ENCODE measurements at places on chromosomes 16 and 17.

DNA sequence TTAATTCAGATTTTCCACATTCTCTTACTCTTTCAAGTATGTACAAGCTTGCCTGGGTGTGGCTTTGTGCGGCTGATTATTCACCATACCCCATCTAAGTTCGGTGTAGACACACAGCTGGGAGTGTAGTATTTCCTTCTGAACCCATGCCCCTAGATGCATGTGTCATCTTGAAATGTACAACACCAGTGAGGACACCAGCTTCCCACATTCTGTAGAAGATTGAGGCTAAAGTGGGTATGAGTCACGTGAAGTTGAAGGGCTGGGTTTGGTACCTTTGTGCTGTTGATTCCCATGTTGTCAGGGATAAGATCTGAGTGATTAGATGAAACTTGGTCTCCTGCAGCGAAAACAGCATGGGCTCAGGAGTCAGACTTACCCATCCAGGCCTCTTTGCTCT is 14.6 kb upstream of the DHX8 start:
- no peaks in the 10 kb centered on the region for H3K36me3 ChIP-seq
- no peak for DNase-seq
- no peaks in the 10 kb centered on the region for H3K27me3 ChIP-seq
- no peak overlapping the region for H3K27ac ChIP-seq

GRCh38 chr17:13558588-13558987 is 43.1 kb downstream of the HS3ST3A1 start:
- H3K4me3 ChIP-seq: no peak overlapping the region
- DNase-seq: no peak
- no peaks in the 10 kb centered on the region for H3K36me3 ChIP-seq
- no peaks in the 10 kb centered on the region for H3K4me1 ChIP-seq
- H3K27me3 ChIP-seq: no peaks in the 10 kb centered on the region

- H3K27ac ChIP-seq: no peak overlapping the region
- H3K4me3 ChIP-seq: no peak overlapping the region
- no peaks in the 10 kb centered on the region for H3K36me3 ChIP-seq
- no peaks in the 10 kb centered on the region for H3K27me3 ChIP-seq
- DNase-seq: no peak
These were observed 22.6 kb upstream of the COQ7 start for GRCh38 chr16:19044769-19045168.

GRCh38 chr17:81551458-81552243 is 502 bp downstream of the FAAP100 start:
- H3K4me1 ChIP-seq: no peaks in the 10 kb centered on the region
- peak overlapping the region; percentile 93 for H3K27ac ChIP-seq
- peak; percentile 30 for DNase-seq
- H3K36me3 ChIP-seq: peaks cover 40% of the 10 kb centered on the region
- peak overlapping the region; percentile 92 for H3K4me3 ChIP-seq

- DNase-seq: no peak
- H3K27me3 ChIP-seq: no peaks in the 10 kb centered on the region
- no peak overlapping the region for H3K27ac ChIP-seq
- peaks cover 48% of the 10 kb centered on the region for H3K36me3 ChIP-seq
These were observed 27.3 kb downstream of the SMYD4 start for GRCh38 chr17:1802429-1802828.

- H3K27ac ChIP-seq: no peak overlapping the region
- peak; percentile 6 for DNase-seq
- no peak overlapping the region for H3K4me3 ChIP-seq
- H3K27me3 ChIP-seq: no peaks in the 10 kb centered on the region
- H3K4me1 ChIP-seq: no peaks in the 10 kb centered on the region
These were observed 85.2 kb downstream of the C16orf78 start for GRCh38 chr16:49458656-49459445.

GRCh38 chr17:80260791-80261158 is at the start of gene RNF213:
Gene RNF213, plus strand, starts transcription at chr17:80260852. Its CDS starts 2,830 bp downstream, at chr17:80263682.
- peak within 1 kb of the TSS; percentile 98 for H3K4me3 ChIP-seq

GRCh38 chr16:31453255-31454204 is 5.8 kb upstream of the ARMC5 start:
- no peak for DNase-seq
- H3K27ac ChIP-seq: peak overlapping the region; percentile 55
- no peaks in the 10 kb centered on the region for H3K27me3 ChIP-seq
- peaks cover 57% of the 10 kb centered on the region for H3K4me1 ChIP-seq
- no peaks in the 10 kb centered on the region for H3K36me3 ChIP-seq

- H3K4me3 ChIP-seq: no peak overlapping the region
- H3K27me3 ChIP-seq: peaks cover 9% of the 10 kb centered on the region
- no peak for DNase-seq
- peaks cover 19% of the 10 kb centered on the region for H3K4me1 ChIP-seq
- peaks cover 1% of the 10 kb centered on the region for H3K36me3 ChIP-seq
- H3K27ac ChIP-seq: no peak overlapping the region
These were observed 3.2 kb upstream of the ELOB start for GRCh38 chr16:2779978-2780898.

DNA sequence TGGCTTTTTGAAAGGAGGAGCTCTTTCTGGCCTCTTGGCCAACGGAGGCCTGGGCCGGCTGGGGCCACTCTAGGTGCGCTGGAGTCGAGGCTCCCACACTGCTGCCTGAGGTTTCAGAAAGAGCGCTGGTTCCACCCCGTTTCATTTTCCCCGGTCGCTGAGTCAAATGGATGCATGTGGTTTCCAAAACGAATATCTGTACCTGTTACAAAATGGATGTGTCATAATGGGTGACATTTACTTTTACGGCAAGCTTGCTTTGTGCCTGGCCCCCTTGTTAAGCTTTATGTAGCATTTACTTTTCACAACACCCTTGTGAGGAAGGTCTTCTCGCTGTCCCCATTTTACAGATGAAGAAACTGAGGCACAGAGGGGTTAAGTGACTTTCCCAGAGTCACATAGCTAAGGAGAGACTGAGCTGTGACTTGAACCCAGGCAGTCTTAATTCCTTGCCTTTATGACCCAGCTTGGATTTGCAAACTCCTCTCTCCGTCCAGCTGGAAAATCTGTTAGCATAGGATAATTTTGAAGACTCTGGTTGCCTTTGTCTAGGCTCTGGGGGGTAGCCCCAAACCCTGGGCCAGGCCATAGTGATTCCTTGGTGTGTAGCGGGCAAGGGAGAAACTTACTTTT is 10.6 kb downstream of the KSR1 start:
- no peaks in the 10 kb centered on the region for H3K4me1 ChIP-seq
- no peak overlapping the region for H3K4me3 ChIP-seq
- H3K27ac ChIP-seq: peak overlapping the region; percentile 11
- no peak for DNase-seq

DNA sequence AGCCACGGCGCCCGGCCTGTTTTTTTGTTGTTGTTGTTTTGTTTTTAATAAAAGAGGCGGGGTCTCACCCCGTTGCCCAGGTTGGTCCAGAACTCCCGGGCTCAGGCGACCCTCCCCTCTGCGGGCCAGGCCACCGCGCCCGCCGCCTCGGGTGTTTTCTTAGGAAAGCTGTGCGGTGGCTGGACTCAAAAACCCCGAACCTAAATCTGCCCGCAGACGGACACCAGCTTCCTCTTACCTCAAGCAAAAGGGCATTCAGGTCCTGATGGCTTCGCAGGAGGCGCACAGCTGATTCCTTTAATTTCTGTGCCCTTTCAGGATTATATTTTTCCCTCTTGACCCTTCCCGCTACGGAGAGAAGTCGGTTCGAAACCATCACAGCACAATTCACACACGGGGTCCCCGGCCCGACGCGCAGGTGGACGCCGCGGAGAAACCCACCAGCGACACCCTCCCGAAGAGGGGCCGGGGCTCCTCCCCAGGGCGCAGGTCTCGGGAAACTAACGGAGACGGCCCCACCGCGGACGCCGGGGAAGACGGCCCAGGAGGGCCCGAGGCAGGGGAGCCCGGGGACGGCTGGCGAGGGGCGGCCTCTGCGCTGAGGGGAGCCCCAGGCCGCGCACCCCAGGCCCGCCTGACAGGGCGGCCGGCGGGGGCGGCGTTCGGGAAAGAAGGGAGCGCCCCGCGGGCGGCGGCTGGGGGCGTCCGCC is 653 bp downstream of the FANCA start:
- H3K4me1 ChIP-seq: peaks cover 28% of the 10 kb centered on the region
- no peak overlapping the region for H3K27ac ChIP-seq
- H3K36me3 ChIP-seq: no peaks in the 10 kb centered on the region
- no peak for DNase-seq

- DNase-seq: no peak
- H3K36me3 ChIP-seq: no peaks in the 10 kb centered on the region
These were observed 9.6 kb upstream of the DLX4 start for GRCh38 chr17:49959183-49959935.

- no peak overlapping the region for H3K4me3 ChIP-seq
- no peak for DNase-seq
- H3K27ac ChIP-seq: peak overlapping the region; percentile 49
- peaks cover 12% of the 10 kb centered on the region for H3K4me1 ChIP-seq
- peaks cover 5% of the 10 kb centered on the region for H3K36me3 ChIP-seq
These were observed 10.6 kb downstream of the ATPAF2 start for GRCh38 chr17:18028114-18028951.

- H3K27me3 ChIP-seq: no peaks in the 10 kb centered on the region
- peaks cover 2% of the 10 kb centered on the region for H3K4me1 ChIP-seq
- no peak overlapping the region for H3K27ac ChIP-seq
- H3K36me3 ChIP-seq: no peaks in the 10 kb centered on the region
These were observed 5.8 kb downstream of the P2RX5 start for GRCh38 chr17:3690094-3690715.

DNA sequence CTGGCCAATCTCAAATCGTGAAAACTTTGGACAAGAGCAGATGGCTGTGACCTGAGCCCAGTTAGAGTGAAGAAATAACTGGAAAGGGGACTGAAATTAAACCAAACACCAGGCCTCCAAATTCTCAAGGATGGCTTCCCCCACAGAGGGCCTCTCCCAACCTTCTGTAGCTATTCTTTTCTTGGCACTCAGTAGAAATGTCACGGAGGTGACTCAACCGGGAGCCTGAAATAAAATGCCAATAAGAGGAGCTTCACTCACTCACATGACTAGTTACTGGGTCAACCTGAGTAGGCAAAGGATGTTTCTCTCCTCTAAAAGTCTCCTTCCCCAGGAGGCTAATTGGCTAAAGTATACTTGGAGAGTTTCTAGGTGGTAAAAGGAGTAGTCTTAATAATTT is 230.7 kb downstream of the MAF start:
- H3K36me3 ChIP-seq: no peaks in the 10 kb centered on the region
- no peak for DNase-seq
- H3K27ac ChIP-seq: no peak overlapping the region
- no peak overlapping the region for H3K4me3 ChIP-seq
- H3K27me3 ChIP-seq: no peaks in the 10 kb centered on the region

DNA sequence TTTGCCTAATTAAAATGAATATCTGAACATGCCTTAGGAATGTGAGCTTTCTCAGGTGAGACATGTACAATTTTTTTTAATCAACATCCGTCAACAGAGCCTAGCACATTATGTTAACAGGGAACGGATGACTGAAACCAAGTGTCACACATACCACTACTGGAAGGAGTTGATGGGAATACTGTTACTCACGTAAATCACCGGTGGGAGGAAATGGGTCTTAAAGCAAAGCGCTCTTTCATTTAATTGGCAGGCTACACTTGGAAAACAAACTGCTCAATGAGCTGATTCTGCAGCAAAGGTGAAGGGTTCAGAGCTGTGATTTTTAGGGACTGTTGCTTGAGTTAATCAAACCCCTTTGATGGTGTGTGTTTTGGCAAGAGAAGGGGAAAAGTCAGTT is 4.8 kb downstream of the CPPED1 start:
- H3K4me3 ChIP-seq: no peak overlapping the region
- H3K4me1 ChIP-seq: peaks cover 17% of the 10 kb centered on the region
- no peak for DNase-seq
- H3K27me3 ChIP-seq: no peaks in the 10 kb centered on the region
- H3K36me3 ChIP-seq: no peaks in the 10 kb centered on the region
- H3K27ac ChIP-seq: no peak overlapping the region

- H3K4me3 ChIP-seq: no peak overlapping the region
- H3K4me1 ChIP-seq: no peaks in the 10 kb centered on the region
- DNase-seq: no peak
- no peak overlapping the region for H3K27ac ChIP-seq
These were observed 11.4 kb upstream of the ITGA3 start for GRCh38 chr17:50044483-50044882.

- H3K27me3 ChIP-seq: no peaks in the 10 kb centered on the region
- no peaks in the 10 kb centered on the region for H3K4me1 ChIP-seq
- peak; percentile 49 for DNase-seq
- H3K36me3 ChIP-seq: no peaks in the 10 kb centered on the region
- H3K27ac ChIP-seq: peak overlapping the region; percentile 91
These were observed 985 bp upstream of the FZD2 start for GRCh38 chr17:44556166-44556831.

- H3K4me1 ChIP-seq: no peaks in the 10 kb centered on the region
- no peak overlapping the region for H3K4me3 ChIP-seq
- no peaks in the 10 kb centered on the region for H3K36me3 ChIP-seq
These were observed 11.7 kb upstream of the HEATR6 start for GRCh38 chr17:60090417-60090816.

DNA sequence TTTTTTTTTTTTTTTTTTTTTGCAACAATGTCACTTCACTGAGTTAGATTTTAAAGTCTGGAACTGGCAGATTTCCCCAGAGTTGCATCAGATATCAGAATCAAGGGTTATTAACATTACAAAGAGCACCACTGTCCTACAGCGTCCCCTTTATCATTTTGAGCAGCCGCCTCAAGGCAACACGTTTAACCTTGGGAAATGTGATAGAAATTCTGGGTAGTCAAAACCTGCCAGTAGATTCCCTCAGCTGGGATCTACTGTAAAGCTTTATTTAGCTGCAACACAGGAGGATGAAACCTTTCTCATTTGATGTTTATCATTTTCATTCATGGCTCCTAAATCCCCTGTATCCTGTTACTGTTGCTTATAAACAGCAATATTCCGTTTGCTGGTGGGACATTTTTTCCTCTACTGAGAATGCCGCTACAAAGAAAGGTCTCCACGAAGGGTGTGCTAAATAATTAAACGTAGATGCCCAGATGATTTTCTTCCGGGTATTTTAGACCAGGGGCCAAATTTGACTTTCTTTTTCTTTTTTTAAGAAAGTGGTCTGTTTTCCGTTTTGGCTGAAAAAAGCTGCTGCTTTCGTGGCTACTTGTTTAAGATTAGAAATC is 436.1 kb upstream of the GOT2 start:
- no peak overlapping the region for H3K27ac ChIP-seq
- H3K4me3 ChIP-seq: no peak overlapping the region
- no peaks in the 10 kb centered on the region for H3K4me1 ChIP-seq

DNA sequence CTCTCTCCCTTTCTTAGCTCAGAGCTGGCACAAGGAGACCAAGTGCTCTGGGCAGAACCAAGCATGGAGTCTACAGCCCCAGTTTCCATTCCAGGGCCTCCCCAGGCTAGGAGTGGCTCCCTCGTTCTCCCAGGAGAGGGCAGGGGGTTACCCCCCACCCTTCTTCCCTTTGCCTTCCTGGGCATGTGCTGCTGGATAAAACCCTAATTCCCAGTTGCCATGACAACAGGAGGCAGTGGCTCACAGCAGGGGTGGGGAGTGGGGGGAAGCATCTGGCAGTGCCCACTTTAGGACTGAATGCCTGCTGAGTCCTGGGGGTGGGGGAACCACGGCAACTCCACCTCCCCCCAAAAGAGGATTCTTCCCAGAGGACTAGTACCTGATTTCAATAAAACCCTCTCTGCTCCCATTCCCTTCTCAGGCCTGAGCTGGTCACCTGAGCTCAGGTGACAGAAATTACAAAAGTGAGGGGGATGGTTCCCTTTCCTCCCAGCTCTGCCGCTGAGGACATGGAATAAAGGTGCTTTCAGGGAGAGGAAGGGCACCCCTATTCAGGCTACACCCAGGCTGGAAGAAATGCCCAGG is 1.8 kb downstream of the MPP2 start:
- H3K36me3 ChIP-seq: no peaks in the 10 kb centered on the region
- no peaks in the 10 kb centered on the region for H3K27me3 ChIP-seq
- peaks cover 28% of the 10 kb centered on the region for H3K4me1 ChIP-seq
- H3K4me3 ChIP-seq: peak overlapping the region; percentile 85

Data from heart left ventricle (tissue), 16 donors.